ENCODE measurements at places on chromosomes 5 and 9. TPM values are rescaled to one million over a fixed set of nuclear protein-coding genes. Genes with fewer than 3 reads are reported as not detected.

The CTXN3 gene
- total RNA-seq, result not detected

The RNF183 gene
- not detected for total RNA-seq

- DNase-seq, result no peak
Observed at GRCh38 chr9:96158147-96158546, 143.8 kb downstream of the HSD17B3 start.

- DNase-seq, result no peak
Observed at GRCh38 chr9:115799734-115800133, 353.9 kb upstream of the PAPPA start.

DNA sequence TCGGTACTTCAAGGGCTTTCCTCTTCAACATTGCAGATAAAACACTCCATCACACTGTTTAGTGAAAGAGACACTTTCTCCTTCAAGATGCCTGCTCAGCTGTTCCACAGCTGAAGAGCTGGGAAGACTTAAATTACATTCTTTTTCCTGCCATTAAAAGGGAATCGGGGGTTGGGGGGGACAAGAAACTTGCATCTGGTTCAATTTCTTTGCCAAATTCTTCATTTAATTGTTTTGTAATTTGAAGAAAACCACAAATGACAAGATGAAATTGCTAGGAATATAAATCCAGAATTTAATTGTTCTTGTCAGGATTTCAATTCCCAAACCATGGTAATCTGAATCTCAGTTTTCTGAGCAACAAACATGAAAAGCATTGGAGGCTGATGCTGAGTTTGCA, 478.3 kb downstream of the EBF1 start:
- no peak for DNase-seq

DNA sequence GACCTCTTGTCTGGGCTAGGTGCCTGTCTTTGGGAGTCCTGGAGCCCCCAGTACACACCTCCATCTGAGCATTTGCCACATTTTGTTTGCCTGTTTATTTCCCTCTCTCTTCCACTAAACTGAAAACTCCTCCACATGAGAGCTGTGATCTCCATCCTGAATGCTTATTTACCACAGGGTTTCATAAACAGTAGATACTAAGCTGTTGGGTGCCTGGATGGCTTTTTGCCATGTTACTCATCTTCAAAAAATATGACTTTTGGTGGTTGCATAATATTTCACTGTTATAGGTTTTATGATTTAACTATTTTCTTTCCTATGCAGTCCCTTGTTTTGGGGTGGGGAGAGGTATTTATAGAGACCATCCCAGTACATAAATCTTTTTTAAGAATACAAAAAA, 99.6 kb downstream of the APBA1 start:
- no peak for DNase-seq

GRCh38 chr5:107248066-107248695, 422.6 kb downstream of the EFNA5 start:
- DNase-seq, result peak; percentile 60

DNA sequence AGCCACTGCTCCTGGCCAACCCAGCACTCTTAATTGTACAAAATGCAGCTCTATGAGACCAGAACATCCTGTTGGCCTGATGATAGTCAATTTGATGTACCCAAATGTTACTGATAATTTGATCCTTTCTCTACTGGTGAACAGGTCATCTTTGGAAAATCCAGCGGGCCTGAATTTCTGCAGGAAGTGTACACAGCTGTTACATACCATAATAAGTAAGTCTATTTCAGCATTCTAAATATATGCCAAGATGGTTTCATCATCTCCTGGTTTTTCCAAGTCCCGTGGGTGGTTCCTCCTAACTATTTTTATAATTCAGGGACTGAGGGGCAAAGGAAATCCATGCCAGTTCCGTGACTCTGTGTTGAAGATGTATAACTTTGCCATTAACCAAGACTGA, 155.4 kb downstream of the DOCK8 start:
- DNase-seq, result no peak

GRCh38 chr5:168755548-168756093, 176.5 kb upstream of the PANK3 start:
- DNase-seq, result no peak

- DNase-seq, result no peak
Observed at GRCh38 chr5:74510476-74511075, 130.0 kb downstream of the ENC1 start.

Measured in Daoy (cell line).